ENCODE measurements at places on chromosomes 5 and 9.

- DNase-seq = no peak
Observed at GRCh38 chr5:117245130-117245529, 670.5 kb upstream of the SEMA6A start.

DNA sequence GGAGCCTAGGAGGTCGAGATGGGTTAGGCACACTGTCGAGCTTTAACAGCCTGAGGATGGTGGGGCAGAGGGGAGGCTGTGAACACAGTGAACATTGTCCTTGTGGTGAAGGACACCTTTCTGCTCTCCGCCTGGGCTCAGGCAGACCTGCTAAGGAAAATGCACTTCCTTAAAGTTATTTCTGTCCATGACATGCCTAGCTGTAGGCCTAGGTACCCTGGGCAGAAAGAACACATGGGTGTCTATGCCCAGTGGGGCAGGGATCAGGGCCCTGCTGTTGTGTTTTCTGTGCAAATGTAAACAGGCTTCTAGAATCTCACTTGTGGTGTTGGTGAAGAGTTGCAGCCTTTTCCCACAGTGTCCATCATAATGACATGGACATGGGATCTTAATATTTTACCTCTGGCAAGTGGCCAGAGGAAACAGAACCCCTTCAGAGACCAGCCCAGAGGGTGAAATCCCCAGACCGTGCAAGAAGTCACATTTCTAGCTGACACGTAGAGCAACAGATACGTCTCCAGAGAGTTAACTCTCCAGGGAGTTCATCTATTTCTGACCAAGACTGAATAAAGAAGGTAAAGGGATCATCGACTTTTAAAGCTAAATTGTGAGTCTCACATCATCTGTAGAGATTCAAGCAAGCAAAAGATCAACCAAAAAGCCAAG, 79.2 kb downstream of the C9orf152 start:
- no peak for DNase-seq

GRCh38 chr5:130966990-130967525, 198.0 kb downstream of the HINT1 start:
- DNase-seq = no peak

- no peak for DNase-seq
Observed at GRCh38 chr9:89899573-89899972, 294.8 kb downstream of the GADD45G start.

DNA sequence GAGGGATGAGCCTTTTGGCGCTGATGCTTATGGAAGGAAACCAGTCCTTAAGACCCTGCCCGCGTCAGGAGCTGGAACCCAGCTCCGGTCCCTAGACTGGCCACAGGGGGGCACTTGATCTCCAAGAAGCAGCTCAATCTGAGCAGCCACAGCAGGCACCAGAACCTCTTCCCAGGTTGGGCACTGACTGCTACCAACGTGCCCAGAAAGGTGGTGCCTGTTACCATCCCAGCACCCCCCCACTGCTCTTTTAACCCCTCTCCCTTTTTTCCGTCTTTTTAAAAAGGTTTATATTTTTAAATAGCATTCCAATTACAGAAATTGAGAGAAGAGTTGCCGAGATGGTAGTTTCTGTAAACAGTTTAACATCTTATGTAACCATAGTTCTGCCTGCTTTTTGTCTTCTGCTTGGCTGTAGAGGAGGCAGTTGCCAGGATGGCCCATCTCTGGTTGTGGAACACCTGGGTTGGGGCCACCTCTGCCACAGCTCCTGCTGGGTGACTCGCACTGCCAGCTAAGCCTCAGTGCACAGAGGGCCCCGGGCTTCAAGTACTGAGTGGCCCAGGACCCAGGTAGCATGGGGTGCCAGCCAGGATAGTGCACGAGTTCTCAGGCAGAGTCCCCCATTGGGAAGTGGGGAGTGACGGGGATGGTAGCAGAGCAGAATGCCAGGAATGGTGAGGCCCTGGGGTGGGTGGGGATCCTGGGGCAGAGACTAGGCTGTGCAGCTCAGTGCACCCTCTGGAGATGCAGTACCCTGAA, 62.8 kb downstream of the PFDN1 start:
- DNase-seq = no peak

GRCh38 chr5:172958331-172959046, 735 bp upstream of the RPL26L1 start:
- no peak for DNase-seq

DNA sequence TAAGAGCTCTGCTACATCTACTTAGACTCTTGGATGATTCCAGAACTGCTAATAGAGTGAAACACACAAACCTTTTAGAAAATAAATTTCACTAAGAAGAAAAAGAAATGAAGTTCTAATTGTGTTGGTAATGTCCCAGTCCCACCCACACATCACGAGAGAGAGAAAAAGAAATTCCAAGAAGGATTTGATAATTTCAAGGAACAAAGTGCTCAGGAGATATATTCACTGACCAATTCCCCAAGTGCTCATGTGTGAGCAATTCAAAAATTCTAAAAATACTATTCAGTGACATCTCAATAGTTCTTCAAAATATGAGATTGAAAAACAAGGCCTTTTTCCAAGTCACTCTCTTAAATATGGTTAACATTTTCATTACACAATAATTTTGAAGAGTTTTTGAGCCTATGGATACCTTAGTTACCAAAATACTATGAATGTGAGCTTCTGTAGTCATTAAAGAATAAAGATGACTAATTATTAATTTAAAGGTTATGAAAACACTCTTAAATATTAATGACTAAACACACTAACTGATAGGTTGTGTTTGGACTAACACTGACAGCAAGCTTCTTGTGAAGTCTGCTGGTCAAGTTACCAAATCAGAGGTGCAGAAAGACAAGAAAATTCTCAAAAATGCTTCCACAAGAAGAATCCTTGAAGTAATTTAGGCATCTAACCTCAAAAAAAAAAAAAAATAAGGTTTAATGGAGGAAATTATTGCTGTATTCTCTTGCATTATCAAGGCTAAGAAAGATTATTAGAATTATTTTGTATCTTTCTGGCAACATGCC, 245.3 kb downstream of the PDE4D start:
- no peak for DNase-seq

- DNase-seq = no peak
Observed at GRCh38 chr9:90044710-90045151, 439.9 kb downstream of the GADD45G start.

DNA sequence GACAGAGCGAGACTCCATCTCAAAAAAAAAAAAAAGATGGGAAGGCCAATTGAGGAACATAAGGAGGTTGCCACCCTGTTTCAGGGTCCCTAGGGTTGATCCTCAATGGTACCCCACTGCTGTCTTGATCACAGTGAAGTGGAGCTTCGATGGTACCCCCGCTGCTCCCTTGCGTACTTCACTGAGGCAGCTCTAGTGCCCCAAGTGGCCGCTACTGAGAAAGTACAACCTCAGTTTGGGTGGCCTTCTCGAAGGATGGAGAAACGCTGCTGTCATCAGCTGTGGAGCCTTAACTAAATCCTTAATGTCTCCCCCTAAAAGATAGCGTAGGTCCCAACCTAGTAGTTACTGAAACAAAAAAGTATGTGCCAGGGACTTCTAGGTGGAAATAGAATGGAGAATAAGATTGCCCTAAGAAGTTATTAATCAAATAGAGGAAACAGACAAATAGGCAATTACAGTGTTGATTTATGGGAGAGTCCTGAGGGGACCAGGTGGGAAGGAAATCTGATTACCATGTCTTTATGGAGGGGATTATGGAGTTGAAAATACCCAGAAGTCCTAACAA, 6.3 kb downstream of the TESK1 start:
- DNase-seq = no peak

- DNase-seq = no peak
Observed at GRCh38 chr5:92222449-92222848, 839.3 kb upstream of the ARRDC3 start.

DNA sequence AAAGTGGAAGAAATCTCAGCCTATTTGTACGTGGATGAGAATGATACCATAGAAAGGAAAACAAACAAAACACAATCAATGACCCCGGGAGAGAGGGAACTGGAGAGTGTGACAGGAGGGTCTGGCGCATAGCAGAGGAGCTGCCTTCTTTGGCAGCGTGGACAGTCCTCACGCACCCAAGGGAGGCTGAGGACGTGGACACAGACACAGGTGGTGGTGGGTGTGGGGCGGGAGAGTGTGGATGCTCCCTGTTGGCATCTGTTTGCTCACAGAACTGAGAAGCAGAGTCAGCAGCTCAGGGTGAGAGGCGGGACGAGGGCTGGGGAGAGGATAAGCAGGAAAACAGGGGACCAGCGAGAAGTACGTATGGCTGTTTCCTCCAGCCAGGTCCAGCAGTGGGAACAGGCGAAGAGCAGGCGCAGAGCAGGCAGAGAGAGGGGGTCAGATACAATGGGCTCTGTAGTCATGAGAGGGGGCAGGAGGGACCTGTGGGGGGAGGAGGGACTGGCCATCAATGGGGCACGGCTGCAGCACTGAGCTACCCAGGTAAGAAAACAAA, 10.0 kb downstream of the CMBL start:
- no peak for DNase-seq

GRCh38 chr9:131813116-131813515, 73.2 kb upstream of the RAPGEF1 start:
- no peak for DNase-seq

DNA sequence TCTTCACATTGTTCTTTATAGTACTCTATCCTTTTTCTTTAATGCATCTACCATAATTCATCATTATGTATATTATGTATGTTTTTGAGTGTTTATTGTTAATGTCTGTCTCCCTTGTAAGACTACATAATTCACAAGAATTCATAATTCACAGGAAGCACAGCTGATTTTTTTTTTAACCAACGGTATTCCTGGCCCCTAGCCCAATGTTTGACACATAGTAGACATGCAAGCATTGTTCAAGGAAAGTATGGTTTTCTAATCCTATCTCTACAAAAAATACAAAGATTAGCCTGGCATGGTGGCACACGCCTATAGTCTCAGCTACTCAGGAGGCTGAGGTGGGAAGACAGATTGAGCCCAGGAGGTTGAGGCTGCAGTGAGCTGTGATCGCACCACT, 160.6 kb downstream of the PPP2R2B start:
- no peak for DNase-seq

- DNase-seq = no peak
Observed at GRCh38 chr9:127942216-127943010, 4.8 kb upstream of the DPM2 start.

DNA sequence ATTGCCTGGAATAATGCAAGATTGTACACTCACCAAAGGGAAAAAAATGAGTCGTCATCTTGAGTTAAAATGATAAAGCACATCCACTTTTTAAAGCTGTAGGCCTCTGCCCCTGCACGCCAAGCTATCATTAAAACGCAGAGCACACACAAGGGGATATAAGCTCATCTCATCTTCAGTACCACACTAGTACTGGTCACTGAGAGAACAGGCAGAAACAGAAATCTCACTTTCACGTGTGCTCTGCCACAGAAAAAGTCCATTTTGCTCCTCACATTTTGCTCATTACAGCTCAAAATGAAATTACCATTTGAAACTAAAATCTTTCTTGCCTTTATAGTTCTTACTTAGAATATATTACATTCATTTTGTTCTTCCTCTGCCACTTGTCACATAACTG, 99.2 kb upstream of the SLC30A5 start:
- DNase-seq = no peak

- DNase-seq = peak; percentile 94
Observed at GRCh38 chr5:80407735-80408483, at the start of gene ZFYVE16. Gene ZFYVE16 (plus strand): TSS chr5:80408064. CDS start chr5:80434148, 26,084 bp downstream.

GRCh38 chr5:2890011-2890410, 138.5 kb upstream of the IRX2 start:
- DNase-seq = no peak

DNA sequence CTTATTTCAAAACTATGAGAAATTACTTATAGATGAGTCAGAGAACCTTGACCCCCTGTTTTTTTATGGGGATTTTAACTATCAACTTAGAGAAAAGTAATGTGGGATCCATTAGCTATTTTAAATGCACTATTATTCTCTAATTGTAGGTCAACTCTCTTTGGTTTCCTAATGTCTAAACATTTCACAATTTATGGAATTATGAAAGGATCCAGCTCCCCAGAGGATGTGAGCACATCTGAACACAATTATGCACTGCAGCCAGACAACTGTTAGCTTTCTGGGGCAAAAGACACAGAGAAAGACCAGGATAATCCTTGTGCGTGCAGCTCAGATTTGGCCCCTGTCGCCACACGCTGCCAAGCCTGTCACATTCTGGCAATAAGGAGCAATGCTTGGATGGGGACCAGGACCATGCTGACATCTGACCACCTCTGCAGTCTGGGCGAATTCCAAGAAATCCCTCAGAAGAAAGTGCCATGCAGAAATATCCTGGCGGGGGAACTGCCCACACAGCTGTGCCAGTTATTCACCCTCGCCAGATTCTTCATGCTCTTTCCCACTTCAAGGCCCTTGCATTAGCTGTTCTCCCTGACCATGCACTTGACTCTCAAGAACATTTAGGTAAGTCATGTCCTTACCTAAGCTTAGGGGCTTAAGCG, 22.2 kb upstream of the CMBL start:
- peak; percentile 89 for DNase-seq

DNA sequence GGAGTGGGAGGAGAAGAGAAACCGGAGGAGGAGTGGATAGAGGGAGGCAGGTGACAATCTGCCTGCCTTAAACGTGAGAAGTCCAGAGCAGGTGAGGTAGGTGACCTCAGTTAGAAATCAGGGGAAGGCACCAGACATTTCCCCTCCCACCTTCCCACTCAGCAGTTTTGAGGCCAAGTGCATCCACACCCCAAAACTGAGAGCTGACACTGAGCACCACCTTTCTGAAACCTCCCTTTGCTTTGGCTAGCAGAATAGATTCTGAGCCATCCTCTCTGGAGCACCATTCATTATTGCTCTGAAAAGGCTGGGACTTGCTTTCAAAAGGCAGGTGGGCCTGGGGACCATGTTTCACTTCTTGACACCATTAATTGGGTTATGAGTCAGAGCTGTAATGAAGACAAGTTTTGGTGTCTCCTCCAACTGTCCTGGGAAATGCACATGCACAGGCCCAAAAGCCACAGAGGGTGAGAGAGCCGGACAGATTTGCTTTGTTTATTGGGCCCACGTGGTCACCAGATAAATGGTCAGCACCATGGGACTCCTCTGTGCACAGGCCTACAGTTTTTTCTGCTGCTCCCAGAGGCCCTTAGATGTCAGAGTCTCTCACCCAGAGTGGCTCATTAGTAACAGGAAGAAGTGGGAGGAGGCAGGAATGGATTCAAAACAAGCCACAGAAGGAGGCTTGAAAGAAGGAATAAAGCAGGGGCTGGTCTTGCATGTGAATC, 314.7 kb downstream of the TLE1 start:
- DNase-seq = no peak

DNA sequence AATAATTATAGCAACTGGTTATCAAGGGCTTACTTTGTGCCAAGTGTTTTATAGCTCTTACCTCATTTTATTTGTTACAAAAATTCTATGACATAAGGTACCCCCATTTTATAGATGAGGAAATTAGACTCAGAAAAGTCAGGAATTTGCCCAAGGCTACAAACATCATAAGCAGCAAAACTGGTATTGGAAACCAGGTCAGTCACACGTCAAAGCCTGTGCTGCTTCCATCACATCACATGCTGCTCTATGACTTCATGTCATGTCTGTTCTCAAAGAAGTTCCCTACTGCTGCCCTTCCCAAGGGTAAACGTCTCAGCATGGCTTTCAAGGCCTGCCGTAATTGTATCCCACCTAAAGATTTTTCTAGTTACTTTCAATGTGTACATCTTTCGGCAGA, 6.9 kb upstream of the KIF2A start:
- DNase-seq = no peak

Measured in AG09319 (cell line).